Renal cortex interstitium (tissue), 15 donors: ENCODE measurements at places on chromosomes 12 and 14. TPM values are rescaled to one million over a fixed set of nuclear protein-coding genes. Genes with fewer than 3 reads are reported as not detected.

Gene AJUBA
- 100 TPM for polyA plus RNA-seq

Gene OR4E2
- 0.08 TPM for polyA plus RNA-seq

Gene NOS1
- 0.65 TPM for polyA plus RNA-seq

Gene KRT8
- 204 TPM for polyA plus RNA-seq

Gene ZDHHC22
- polyA plus RNA-seq, result 0.55 TPM

Gene CDH24
- 37.3 TPM for polyA plus RNA-seq

Gene FOXA1
- 3.1 TPM for polyA plus RNA-seq

Gene TMEM132D
- polyA plus RNA-seq, result 1.8 TPM

Gene CIT
- polyA plus RNA-seq, result 26.7 TPM

Gene STRAP
- 182 TPM for polyA plus RNA-seq

Gene MYRFL
- polyA plus RNA-seq, result 1.6 TPM

Gene TRHDE
- 20.6 TPM for polyA plus RNA-seq

Gene NPFF
- polyA plus RNA-seq, result 0.81 TPM

Gene SLCO1C1
- 0.36 TPM for polyA plus RNA-seq

Gene TMEM52B
- 167 TPM for polyA plus RNA-seq

Gene CEP290
- polyA plus RNA-seq, result 29.6 TPM

Gene GLT1D1
- 1.9 TPM for polyA plus RNA-seq

Gene SMOC1
- 1.7 TPM for polyA plus RNA-seq

Gene CAPZA3
- 0.30 TPM for polyA plus RNA-seq
